RWPE1 (cell line): ENCODE measurements at places on chromosomes 16 and 17.

GRCh38 chr17:74749279-74750038 is 1.0 kb downstream of the NHERF1 start:
- DNase-seq: no peak

- peak; percentile 46 for DNase-seq
These were observed 17.1 kb downstream of the ST6GALNAC1 start for GRCh38 chr17:76626442-76626841.

- no peak for DNase-seq
These were observed 49.0 kb upstream of the CRYM start for GRCh38 chr16:21327046-21327445.

DNA sequence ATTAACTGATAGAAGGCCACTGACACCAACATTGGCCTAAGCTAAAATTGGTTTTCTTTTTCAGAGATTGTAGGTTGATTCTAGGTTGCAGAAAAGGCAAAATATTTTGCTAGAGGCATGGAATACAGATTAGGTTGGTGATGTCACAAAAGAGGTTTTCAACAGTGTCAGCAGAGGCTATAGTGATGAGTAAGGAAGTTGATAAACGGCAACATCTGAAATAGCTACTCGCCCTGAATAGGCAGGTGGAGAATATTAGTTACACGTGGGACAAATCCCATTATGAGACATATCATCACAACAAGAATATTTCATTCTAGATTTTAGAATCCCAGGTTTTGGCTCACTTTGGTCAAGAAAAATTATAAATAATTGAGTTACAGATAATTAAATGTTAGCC is 1.5 kb upstream of the TOM1L1 start:
- no peak for DNase-seq

- DNase-seq: no peak
These were observed 123.8 kb downstream of the ZNF778 start for GRCh38 chr16:89341279-89341678.

DNA sequence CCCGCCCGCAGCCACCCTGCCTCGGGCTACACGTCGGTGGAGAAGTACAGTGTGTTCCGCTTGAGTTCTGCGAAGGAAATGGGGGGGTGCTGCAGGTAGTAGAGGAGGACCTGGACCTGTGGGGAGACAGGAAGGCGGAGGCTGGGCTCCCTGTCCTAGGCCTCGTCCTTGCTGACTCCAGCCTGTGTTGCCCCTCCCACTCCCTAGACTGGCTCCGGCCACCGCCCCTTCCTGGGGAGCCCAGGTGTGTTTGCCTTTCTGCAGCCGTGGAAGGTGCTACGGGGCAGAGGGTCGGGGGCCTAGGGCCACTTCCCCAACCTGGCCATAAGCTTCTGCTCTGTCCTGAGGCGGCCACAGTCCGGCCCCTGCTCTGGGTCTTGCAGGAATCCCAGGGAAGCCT is 9.1 kb downstream of the TIMM22 start:
- DNase-seq: no peak

DNA sequence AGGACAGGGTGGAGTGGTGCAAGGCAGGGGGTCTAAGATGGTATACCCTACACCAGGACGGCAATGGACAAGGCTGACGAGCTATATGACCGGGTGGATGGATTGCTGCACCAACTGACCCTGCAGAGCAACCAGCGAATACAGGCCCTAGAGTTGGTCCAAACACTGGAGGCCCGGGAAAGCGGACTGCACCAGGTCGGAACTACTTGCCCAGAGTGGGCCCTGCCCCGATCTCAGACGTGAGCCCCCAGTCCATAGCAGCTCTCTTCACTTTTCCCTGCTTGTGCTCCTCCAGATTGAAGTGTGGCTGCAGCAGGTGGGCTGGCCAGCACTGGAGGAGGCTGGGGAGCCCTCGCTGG is 3.1 kb downstream of the PLEKHG4 start:
- DNase-seq: no peak

GRCh38 chr16:56357765-56358322 is 67.5 kb downstream of the AMFR start:
- DNase-seq: no peak

DNA sequence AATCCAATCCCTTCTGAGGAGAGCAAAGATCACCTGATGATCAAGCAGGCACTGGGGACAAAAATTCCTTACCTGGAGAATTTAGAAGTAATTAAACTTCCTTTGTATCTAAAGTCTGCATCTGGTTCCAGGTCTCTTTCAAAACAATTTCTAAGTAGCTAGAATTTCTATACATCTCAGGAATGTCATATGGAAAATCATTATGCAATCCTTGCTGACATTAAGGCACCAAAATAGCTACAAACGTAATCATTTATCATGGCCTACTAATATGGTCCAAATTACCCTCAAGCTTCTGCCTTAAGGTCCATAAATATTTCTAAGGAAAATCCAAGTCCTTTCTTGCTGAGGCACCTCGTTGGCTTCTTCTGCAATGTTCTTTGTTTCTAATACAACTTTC is 32.9 kb upstream of the YPEL2 start:
- no peak for DNase-seq

GRCh38 chr17:51803161-51803560 is 355.4 kb downstream of the CA10 start:
- DNase-seq: no peak

- DNase-seq: no peak
These were observed 6.6 kb upstream of the GHDC start for GRCh38 chr17:42200706-42201457.

GRCh38 chr17:42657824-42658588 is 1.1 kb upstream of the TUBG2 start:
- DNase-seq: no peak

- DNase-seq: peak; percentile 68
These were observed 25.6 kb downstream of the TTLL6 start for GRCh38 chr17:48791128-48792032.

GRCh38 chr17:43171586-43172487 is 823 bp downstream of the NBR1 start:
- peak; percentile 84 for DNase-seq

DNA sequence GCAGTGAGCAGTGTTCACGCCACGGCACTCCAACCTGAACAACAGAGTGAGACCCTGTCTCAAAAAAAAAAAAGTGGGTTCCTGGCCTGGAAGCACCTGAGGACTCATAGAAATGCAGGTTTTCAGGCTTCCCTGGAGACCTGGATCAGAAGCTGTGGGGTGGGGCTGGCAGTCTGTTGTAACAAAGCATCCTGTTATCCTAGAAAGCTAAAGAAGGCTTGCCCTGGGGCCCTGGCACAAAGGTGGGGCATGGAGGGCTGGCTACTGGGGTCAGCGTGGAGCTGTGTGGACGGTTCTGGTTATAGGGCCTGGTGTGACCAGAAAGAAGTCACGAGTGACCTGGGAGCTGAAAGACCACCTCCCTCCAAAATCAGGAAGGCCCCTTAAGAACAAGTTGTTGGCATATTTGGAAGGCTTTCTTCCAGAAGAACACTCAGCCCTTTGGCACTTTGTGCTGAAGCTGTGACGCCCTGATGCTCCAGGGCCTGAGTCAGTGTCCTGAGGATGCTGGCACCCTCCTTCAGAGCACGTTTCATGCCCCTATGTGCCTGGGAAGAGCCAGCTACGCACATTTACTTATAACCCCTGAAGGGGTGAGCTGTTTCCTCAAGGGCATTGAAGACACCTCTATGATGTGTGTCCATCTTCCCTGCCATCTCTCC is 6.2 kb downstream of the CRISPLD2 start:
- DNase-seq: no peak

GRCh38 chr16:12356632-12357340 is 380.3 kb downstream of the SNX29 start:
- DNase-seq: no peak

DNA sequence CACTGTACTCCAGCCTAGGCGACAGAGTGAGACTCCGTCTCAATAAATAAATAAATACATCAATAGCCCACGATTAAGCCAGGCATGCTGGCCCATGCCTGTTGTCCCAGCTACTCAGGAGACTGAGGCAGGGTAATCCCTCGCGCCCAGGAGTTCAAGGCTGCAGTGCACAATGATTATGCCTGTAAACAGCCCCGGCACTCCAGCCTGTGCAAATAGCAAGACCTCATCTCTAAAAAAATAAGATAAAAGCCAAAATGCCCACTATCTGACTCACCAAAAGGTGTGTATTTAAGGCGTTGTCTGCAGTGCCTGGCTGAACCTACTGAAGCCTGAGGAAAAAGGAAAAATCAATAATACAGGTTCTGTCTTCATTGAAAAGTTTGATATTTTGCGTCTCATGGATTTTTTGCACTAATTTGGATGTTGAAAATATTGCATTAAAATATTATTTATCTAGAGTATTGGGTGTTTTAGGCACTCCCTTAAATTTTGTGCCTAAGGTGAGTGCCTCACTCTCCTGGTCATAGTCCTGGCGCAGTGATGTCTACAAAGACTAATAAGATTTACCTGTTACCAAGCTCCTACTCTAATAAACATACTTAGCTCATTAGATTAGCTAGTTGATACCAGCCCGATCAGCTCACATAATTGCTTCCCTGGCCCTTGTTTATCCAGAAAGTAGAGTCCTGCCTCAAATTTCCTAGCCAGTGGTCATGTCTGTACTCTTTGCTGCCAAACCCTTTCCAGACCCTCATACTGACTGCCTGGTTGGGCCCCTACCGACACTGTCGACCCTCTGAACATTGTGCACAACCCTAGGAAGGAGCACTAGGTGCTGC is 24.7 kb upstream of the TOB1 start:
- peak; percentile 28 for DNase-seq

DNA sequence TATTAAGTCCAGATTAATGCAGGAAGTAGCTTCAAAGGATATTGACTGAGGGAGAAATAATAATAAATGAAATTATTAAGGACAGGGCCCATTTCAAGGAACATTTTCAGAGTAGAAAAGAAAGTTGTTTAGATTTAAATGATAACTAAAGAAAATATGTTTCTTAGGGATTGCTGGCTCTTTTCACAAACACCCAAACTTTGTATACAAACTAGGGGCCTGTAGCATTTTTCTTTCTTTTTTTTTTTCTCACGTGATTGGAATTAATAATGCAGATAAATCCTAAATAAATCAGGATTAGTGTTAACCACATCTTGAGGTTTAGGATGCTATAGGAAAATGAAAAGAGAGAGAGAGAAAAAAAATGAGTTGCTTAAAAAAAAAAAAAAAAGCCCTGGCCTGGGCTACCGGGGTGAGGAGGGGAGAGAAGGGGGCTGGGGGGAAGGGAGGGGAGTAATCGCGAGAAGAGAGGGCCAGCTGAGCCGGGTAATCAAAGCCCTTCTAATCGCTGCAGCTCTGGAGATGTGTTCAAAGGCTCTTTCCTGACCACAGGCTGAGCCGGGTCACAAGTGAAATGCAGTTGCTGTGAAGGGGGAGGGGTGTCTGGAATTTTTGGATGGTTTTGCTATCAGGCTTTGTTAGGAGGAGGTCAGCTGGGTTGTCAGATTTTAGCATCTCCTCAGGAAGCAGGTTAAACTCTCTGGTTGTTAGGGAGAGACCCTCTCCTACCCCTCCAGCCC is 104.6 kb upstream of the ZFHX3 start:
- no peak for DNase-seq

DNA sequence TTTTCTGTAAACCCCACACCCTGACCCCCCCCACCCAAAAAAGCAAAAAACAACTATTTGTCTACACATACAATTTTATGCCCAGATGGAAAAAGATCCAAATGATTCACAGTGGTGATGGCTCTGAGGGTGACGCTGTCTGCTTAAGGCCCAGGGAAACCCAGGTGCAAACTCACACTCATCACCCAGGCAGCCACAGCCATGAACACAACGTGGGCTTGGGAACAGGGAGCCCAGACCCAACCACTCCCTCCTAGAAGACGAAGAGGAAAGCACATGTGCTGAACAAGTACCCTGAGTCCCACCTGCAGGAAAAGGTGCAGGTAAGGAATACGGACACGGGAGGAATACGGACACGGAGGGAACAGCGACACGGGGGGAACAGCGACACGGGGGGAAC is 5.4 kb downstream of the HBQ1 start:
- no peak for DNase-seq

DNA sequence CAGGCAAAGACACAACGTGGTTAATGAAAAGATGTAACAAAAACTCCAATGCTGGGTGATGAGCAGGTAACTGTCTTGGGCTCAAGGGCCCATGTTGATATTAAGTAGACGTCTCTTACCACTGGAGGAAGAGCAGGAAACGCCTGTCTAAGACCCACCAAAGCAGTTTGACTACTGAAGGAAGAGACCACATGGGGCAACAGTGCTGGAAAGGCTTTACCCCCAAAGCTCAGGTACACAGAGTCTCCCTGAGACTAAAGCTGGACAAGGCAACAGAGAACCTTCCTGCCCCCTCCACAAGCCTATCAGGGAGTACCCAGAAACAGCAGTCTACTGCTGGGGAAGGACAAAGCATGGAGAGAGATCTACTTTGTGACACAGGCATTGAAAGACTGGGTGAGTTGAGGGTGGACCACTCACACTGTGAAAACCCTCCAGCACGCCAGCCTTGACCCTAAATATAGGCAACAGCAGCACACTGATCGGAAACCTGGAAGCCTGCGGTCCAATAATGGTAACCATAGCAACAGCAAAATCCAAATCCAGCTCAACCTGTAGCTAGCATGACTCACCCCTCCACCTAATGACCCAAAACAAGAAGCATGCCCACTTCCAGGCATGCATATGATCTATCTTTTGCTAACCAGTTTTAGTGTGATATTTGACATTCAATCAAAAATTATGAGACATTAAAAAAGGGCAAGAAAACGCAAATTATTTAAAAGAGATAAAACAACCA is 270.5 kb upstream of the SDK2 start:
- no peak for DNase-seq

DNA sequence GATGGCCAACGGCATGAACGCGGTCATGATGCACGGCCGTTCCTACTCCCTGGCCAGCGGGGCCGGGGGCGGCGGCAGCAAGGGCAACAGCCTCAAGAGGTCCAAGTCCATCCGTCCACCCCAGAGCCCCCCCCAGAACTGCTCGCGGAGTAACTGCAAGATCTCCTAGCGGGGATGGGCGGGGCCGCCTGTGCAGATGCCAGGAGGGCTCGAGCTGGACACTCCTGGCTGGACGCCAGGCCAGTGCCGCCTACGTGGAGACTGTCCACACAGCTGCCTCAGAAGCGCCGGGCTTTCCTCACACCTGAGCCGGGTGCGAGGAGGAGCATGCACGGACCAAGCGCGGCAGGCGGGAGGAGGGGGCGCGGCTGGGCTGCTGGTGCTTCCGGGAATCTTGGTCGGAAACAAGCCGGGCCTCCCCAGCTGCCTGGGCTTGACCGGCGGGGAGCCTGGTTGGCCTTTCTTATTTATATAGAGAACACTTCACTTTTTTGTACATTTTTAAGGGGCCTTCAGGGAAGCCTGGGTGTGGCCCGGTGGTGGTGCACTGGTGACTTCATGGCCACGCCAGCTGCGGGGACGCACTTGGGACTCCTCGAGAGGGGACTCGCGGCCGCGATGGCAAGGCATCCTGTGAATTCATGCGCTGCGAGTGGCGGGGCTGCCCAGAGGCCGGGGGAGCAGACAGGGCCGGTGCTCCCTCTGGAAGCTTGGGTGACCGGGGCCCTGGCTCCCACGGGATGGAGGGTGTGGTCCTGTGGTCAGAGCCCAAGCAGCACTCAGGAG is 3.1 kb upstream of the WFIKKN1 start:
- DNase-seq: no peak

- no peak for DNase-seq
These were observed 878 bp upstream of the RNF157 start for GRCh38 chr17:76241204-76241538.
